ENCODE measurements at places on chromosomes 2 and 18.

DNA sequence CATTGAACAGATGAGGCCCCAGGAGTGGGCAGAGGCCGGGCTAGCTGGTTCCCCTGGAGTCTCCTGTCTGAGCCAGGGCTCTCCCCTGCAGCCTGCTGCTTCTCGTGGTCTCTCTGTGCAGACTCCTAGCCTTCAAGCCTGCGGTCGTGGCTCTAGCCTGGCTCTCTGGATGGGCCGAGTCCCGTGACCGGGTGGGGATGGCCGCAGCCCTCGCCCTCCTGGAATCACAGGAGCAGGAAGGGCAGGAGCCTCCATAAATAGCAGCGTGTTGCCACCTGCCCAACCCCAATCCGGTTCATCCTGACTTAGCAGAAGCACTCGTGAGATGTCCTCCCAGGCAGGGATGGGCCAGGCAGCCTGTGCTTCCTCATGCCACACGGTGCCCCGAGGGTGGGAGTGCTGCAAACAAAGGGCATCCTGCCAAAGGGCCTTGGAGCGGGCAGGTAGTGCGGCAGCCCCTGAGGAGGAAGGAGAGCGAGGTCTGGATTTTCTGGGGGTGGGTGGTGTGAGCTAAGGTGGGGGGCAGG is 43.9 kb downstream of the FOSL2 start:
- no peak for DNase-seq

GRCh38 chr2:188787658-188788240 is 186.4 kb upstream of the COL3A1 start:
- DNase-seq, result no peak

DNA sequence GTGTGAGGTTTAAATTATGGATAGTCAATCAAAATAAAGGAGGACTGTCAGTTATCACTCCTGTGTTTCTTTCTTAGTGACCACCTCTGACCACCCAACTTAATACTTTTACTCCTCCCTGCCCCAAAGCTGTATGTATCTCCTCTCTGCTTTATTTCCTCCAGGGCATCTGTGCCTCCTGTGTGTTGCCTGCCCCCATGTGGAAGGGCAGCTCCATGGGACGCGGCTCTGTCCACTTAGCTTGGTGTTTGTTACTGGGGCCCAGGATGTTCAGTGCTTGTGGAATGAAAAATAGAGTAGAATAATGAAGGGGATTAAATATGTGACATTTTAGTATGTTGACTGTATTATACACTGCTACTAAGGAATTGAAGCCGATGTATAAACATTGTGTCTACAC is 9.8 kb downstream of the ACP1 start:
- no peak for DNase-seq

DNA sequence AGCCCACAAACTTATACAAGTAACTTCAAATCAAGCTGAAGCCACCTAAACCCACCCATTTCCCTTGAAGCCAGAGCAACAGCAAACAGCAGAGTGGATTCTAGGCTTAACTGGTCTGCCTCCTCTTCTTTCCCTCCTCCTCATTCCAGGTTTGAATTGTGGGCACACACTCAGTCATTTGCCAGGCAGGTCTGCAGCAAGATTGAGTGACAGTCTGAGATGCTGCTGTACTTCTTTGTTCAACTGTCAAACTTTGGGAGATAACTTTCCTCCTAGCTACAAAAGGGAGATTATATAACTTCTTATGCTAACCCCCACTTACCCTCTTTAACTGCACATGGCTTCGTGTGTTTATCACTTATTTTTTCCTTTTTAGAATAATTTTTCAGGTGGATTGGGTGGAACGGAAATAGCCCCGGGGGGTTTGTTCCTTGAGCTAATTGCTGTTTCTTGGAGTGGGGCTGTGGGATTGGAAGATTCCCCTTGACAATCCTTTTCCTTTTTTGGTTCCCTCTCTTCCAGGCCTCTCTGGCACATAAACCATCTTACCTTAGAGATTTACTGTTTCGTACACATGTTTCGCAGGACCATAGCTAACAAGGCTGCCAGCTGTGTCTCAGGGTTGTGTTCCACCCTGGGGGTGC is 55.0 kb downstream of the RNF144A start:
- DNase-seq, result no peak

- DNase-seq, result no peak
Measured at GRCh38 chr2:40049781-40050180, 270.7 kb upstream of the THUMPD2 start.

- DNase-seq, result no peak
Measured at GRCh38 chr2:206603243-206603642, 39.0 kb upstream of the FAM237A start.
